Breast epithelium (tissue), 4 donors: ENCODE measurements at places on chromosomes 4 and X. TPM values are rescaled to one million over a fixed set of nuclear protein-coding genes. Genes with fewer than 3 reads are reported as not detected.

Gene WDR17
- total RNA-seq: 2.6 TPM

Gene USP53
- total RNA-seq: 136 TPM

Gene MAGED4B
- total RNA-seq: 3.9 TPM

Gene ZFP92
- total RNA-seq: 0.29 TPM

Gene SLC9B1
- total RNA-seq: 1.3 TPM

Gene ZNF732
- 0.16 TPM for total RNA-seq

Gene GLOD5
- not detected for total RNA-seq

Gene PGK1
- total RNA-seq: 126 TPM

Gene BEX2
- 12.5 TPM for total RNA-seq

Gene ARAP2
- 71.4 TPM for total RNA-seq

Gene PFKFB1
- total RNA-seq: 3.1 TPM

Gene UGT2B10
- total RNA-seq: not detected

Gene USP17L18
- total RNA-seq: not detected

Gene UGT8
- total RNA-seq: 14.9 TPM

Gene TMEM35A
- 0.15 TPM for total RNA-seq

Gene DACH2
- 0.29 TPM for total RNA-seq

Gene DCLK2
- 5.2 TPM for total RNA-seq

Gene REST
- 32.8 TPM for total RNA-seq

Gene LRP2BP
- total RNA-seq: 2.3 TPM

Gene CDX4
- not detected for total RNA-seq

Gene EGF
- not detected for total RNA-seq

Gene GYPE
- 0.29 TPM for total RNA-seq

Gene YY2
- 5.0 TPM for total RNA-seq

Gene USP17L12
- not detected for total RNA-seq

Gene AKAP14
- total RNA-seq: not detected

Gene MRFAP1
- total RNA-seq: 119 TPM

Gene ZBTB33
- total RNA-seq: 18.4 TPM

Gene ASMT
- total RNA-seq: not detected

Gene HSD17B13
- 0.59 TPM for total RNA-seq

Gene AFM
- total RNA-seq: not detected
